ENCODE measurements at places on chromosomes 6 and 20.

DNA sequence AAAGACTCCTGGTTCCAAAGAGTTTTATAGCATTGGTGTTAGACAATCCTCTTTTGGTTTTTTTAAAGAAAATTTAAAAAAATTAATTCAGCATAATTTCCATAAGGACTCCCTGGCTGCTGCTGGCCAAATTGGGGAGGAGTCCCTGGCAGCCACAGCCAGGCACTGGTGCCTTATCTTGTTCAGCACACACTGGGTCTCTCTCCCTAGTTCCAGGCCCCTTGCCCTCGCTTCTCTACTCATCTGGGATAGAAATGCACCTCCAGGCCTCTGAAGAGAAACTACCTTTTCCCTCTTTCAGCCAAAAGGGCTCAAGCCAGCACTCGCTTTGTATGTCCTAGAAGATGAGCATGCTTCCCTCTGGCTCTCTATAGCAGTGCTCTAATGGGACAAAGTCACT lies 13.4 kb upstream of the MAPK13 start:
- no peak for DNase-seq

DNA sequence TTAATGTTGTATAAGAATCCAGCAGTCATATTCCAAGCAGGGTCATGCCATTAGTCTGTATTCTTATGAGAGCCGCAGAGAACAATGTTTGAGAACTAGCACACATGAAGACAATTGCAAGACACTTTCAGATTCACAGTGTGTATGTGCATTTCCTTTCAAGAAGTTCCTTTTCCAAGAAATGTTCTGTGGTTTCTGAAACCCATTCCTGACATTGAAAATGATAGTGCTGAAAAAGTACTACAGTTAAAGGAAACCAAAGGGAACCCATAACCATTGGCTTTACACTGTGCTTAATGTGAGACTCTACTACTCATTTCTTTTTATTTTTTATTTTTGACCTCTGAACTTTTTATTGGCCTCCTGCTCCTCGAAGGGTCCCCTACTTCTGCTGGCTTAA lies 4.2 kb upstream of the CALHM6 start:
- DNase-seq: no peak

GRCh38 chr20:846894-847278 lies 13.4 kb downstream of the FAM110A start:
- DNase-seq: no peak

- peak; percentile 81 for DNase-seq
These were observed 1.9 kb downstream of the ID1 start for GRCh38 chr20:31606804-31607639.

DNA sequence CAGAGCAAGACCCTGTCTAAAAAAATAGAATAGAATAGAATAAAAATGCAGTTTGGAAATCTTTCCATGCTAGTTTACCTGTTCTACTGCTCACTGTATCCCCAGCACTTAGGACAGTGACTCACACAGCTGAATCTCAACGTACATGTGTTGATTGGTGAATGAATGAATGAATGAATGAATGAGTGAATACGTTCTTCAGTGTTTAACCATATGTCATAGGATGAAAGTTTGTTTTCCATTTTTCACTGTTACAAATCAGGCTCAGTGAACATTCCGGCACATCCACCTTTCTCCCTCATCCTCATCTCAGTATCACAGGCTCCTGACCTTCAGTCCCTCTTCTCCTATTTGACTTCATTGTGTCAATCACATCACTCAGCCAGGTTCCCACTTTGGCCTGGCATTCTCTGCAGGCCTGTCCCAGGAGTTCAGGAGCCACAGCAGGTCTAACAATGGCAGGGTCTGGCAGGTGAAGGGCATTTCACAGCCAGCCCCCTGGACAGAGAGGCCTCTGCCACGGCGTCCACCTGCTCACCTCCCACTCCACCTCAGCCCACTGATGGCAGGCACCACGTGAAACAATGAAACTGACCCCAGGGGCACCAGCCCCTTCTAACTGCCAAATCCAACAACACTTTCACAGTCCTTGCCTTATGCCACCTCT lies 7.9 kb downstream of the ZC3H12D start:
- DNase-seq: no peak

DNA sequence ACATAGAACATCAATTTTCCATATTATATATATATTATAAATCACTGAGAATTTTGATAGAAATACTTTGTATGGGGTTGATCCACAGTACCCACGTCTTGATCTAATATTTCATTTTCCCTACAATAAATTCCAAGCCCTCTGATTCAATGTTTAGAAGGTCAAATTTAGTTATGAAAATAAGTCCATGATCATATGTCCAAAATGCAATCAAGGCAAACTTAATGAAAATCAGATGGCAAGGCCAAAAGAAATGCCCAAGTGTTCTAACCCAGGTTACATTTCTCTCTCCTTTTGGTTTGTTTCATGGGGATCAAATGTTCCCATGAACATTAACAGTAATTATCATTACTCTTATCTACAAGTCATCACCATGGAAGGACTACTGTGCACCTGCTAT lies 203.8 kb downstream of the KIF16B start:
- DNase-seq: no peak

- DNase-seq: no peak
These were observed 1.9 kb downstream of the ACTL10 start for GRCh38 chr20:33668466-33669155.

- no peak for DNase-seq
These were observed 102.7 kb downstream of the SYNDIG1 start for GRCh38 chr20:24572140-24572539.

- DNase-seq: no peak
These were observed 4.6 kb upstream of the CPXM1 start for GRCh38 chr20:2804852-2805688.

DNA sequence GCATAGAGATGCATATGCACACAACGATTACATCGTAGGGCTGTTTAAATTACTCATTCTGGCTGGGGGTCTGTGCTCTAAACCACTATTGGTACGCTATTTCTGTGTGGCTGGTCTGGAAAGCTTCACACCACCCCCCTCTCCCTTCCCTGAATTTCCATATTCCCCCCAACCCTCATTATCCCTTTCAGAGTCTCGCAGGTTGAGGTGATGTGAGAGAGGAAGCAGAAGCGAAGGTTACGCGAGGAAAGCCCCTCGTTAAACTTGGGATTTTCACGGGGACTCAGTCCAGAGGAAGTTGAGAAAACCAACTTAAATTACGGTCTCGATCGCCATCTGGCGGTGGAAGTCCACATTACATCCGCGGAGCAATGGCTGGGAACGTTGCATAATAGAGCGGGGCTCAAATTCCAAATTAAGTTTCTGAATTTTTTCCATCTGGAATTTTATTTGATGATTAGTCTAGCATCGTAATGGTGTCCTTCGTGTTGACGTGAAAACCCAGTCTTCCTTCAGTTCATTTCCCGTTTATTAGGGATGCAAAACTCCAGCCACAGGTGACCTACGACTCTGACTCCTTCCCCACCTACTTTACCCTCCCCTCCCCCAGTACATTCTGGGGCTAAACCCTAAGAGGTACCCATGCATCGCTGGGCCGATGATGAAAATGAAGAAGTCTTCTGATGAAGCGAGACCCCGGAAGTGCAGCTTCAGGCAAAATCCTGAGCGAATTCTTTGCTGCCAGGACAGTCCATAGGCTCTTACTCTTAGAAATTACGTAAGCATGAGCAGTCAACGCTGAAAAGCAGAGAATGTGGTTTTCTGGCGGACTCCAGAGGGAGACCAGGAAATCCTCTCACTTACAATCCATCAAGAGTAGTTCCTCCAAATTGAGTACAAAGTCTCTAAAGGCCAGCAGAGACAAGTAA lies 19.7 kb downstream of the HLA-DOB start:
- DNase-seq: peak; percentile 14

DNA sequence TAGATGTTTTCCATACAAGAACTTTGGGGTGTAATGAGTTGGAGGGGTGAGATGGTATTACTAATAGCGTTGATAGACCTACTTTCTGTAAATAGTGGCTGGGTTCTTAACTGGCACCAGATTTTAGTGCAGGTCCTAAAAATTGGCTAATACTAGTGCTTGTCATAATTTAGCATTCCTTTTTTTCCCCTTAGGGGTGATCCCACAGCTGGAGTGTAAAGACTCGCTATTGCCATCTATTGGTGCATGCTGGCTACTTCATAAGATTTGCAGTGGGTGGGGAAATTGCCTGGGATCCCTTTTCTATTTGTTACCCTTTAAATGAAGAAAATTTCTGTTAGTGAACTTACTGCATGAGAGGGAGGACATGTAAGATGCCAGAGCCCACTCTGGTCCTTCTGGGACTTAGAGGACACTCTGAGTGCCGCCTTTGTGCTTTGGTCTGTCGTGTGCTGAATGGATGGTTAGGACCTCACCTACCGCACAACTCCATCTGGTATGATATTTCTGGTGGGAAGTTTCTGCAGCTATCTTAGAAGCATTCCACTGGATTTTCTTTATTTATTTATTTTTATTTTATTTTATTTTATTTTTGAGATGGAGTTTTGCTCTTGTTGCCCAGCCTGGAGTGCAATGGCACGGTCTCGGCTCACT lies 195.5 kb downstream of the JARID2 start:
- peak; percentile 69 for DNase-seq

GRCh38 chr20:51470907-51471411 lies 71.6 kb downstream of the NFATC2 start:
- DNase-seq: no peak

- no peak for DNase-seq
These were observed 99.5 kb downstream of the IPCEF1 start for GRCh38 chr6:154257067-154257466.

- DNase-seq: no peak
These were observed 103.6 kb downstream of the NOL4L start for GRCh38 chr20:32481311-32482142.

- peak; percentile 59 for DNase-seq
These were observed 113.6 kb downstream of the HDGFL1 start for GRCh38 chr6:22682979-22683378.

DNA sequence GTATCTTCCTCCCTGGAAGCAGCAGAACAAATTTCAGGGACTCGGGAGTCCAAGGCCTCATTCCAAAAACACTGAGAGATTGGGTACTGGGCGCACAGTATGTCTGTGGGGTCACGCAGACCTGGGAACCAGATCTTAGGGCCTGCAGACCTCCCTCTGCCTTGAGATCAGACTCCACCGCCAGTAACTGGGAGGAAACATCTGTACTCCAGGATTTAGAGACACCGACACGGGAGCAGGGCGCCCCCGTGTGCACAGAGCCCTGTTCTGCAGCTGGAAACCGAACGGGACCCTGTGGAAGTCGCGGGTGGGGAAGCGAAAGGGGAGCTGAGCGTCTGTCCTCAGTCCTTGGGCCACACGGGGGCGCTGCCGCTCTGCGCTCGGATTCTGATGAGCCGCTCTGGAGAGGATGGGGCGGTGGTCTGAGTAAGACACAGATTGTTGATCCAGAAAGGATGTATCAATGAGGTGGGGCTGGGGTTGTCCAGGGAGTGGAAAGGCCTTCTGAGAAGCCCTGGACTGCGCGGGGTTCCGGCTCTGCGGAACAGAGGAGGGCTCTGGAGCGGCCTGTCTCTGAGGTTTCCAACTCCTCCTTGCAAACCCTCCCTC lies 35.7 kb upstream of the HLA-E start:
- DNase-seq: peak; percentile 33

- DNase-seq: no peak
These were observed 132.7 kb upstream of the TCF21 start for GRCh38 chr6:133756078-133756695.

- no peak for DNase-seq
These were observed 230.7 kb upstream of the THEMIS start for GRCh38 chr6:128131566-128131965.

- DNase-seq: no peak
These were observed 721.8 kb downstream of the PHF3 start for GRCh38 chr6:64357430-64357829.

DNA sequence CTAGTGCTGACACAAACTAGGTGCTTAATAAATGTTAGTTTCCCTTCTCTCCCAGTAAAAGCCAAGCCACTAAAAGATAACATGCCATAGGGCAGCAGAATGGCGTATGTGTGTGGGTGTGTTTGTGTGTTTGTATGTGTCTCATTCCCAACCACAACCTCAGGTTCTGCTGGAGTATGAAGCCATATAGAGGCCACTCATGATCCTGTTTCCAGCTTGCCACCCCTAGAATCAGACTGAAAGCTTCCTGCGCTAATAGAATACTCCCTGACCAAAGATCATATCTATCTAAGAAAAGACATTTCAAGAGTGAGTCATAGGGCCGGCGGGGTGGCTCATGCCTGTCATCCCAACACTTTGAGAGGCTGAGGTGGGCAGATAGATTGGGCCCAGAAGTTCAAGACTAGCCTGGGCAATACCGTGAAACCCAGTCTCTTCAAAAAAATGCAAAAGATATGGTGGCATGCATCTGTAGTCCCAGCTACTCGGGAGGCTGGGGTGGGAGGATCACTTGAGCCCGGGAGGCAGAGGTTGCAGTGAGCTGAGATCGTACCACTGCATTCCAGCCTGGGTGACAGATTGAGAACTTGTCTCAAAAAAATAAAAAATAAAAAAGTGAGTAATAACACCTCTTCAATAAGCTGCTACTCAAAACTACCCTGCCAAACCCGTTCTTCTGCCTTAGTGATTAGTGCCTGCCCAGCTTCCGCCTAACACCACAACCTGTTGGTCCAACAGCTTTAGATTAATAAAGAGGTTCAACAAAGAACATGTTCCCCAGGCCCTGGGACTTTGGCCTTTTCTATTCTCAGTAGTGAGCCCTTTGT lies 11.8 kb upstream of the SNRPC start:
- DNase-seq: peak; percentile 2

GRCh38 chr20:2141600-2142575 lies 40.3 kb downstream of the STK35 start:
- DNase-seq: no peak

DNA sequence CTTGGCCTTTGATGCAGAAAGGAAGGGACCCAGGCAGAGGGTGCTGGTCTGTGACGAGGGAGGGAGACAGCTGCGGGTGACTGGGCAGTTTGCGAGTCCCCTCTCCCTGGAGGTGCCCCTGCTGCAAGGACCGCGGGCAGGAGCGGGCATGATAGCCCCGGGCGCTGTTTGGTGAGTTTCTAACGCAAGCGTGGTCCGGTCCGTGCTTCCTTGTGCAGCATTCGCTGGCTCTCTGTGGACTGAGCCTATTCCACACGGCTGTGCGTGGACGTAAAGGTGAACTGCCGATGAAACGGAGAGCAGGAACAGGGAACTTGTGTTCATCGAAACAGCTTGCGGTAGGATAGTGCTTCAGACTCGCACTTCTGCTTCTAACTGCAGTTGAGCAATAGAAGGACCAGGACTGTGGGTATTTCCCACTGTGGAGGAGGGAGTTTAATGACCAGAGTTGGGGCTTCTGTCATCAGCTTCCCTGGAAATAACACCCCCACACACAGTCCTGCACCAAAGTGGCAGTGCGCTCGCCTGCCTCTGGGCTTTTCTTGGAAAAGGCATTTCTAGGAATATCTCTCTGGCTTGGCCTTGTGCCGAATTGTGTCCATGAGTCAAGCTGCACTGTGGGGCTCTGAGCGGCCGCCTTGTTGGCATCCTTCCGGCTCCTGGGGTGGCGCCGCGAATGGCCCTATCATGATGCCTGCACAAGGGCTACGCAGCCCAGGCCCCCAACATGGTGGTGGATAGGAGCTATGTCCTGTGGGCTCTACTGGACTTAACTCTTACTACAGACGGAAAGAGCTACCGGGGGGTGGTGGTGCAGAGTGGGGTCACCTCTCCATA lies 48.9 kb downstream of the DUSP22 start:
- no peak for DNase-seq

Data from NCI-H2029 treated with DMSO at 0.1 percent for 48 hours (cell line).